ENCODE measurements at places on chromosomes 11 and 22.

GRCh38 chr11:125111001-125111342 lies 454 bp downstream of the TMEM218 start:
- DNase-seq, result no peak

- no peak for DNase-seq
Measured at GRCh38 chr11:117809236-117810055, 12.4 kb upstream of the DSCAML1 start.

- DNase-seq, result no peak
Measured at GRCh38 chr11:15006139-15006759, 34.1 kb upstream of the CALCA start.

GRCh38 chr11:5767056-5767455 lies 13.0 kb downstream of the OR52N4 start:
- DNase-seq, result no peak

DNA sequence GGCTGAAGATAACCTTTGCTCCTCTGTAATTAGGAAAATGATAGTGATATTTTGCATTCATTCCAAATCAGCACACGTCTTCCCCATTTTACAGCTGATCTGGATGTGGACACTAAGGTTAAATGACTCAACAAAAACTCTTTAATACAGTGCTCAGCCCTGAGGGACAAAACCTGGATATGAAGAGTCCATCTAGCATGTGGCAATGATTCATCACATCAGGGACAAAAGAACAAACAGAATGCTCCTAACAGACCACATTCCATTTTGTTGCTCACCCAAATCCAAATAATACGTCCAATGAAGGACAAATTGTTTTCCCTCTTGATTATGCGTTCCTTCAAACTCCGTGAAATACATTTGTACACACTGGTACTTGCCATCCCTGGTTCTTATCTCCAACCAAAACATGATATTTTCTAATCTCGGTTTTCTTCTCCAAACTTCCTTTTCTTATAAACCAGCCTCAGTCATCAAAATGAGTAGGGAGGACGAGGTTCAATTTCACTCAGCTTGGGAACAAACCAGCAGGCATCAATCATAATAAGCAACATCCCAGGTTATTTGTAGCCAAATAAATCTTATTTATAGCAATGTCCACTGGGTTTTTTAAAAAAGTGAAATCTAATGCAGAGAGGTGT lies 53.7 kb upstream of the MTMR2 start:
- DNase-seq, result no peak

GRCh38 chr11:64665411-64665821 lies 57.6 kb downstream of the NRXN2 start:
- no peak for DNase-seq

DNA sequence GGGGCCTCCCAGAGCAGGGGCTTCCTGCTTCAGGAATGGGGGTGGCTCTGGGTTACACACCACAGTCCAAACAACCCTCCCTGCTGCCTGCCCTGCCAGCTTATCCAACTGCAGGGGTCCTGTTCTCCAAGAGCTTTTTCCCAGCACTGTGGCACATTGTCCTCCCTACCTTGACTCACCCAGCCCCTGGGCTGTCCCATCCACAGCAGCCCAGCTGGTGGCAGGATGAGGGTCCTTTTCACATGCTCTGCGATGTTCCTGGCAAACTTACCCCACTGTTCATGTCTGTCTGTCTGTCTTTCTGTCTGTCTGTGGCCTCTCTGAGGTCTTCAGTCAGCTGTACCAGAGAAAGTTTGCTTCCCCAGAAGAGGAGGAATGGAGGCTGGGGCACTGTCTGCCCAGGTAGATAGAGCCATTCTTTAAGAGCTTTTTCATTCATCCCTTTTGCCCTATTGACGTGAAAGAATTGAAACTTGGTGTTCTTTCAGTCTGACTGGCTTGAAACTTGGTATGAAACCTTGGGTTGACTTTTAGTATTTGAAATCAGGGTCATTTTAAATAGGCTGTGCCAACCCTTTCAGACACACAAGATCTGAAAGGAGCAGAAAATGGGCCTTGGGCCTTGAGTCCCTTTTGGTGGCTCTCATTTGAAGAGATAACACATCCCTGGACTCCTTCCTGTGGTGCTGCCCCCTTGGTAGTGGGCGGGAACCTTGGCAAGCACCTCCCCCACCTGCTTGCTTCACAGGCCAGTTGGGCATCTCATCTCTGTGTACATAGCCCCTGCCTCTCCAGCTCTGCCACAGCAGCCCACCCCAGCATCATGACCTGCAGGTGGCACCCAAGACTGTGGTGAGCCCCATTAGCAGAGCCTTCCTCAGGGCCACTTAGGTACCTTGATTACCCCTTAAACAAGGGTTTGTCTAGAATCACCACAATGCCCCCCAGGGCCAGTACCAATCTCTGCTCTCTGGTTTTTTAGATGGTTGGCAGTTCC lies 74.6 kb upstream of the SUSD2 start:
- DNase-seq, result no peak

- DNase-seq, result no peak
Measured at GRCh38 chr11:96206955-96207354, 136.0 kb downstream of the MAML2 start.
